ENCODE measurements at places on chromosomes 5 and 9. TPM values are rescaled to one million over a fixed set of nuclear protein-coding genes. Genes with fewer than 3 reads are reported as not detected.

PROB1 gene
- 0.60 TPM for total RNA-seq

- DNase-seq = no peak
Measured at GRCh38 chr5:117604845-117605244, 1030.2 kb upstream of the SEMA6A start.

DNA sequence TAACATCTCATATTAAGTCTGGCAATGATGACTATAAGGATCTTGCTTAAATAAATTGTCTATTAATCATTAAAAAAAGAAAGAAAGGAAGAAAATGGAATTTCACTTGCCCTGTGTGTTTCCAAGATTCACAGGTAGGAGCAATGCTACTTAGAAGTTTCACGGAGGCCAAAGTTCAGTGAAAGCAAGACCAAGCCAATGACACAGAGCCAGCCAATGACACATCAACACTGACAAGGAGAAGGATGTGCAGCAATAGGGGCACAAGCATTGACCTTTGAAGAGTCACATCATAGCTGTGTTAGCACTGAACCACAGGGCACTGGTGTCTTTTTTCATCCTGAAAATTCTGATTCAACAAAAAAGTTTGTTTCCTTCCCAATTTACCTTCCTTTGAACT is 364.3 kb downstream of the PDE4D start:
- no peak for DNase-seq

GRCh38 chr5:125175348-125176004 is 429.0 kb upstream of the ZNF608 start:
- no peak for DNase-seq
